ENCODE measurements at places on chromosomes 6 and 20. TPM values are rescaled to one million over a fixed set of nuclear protein-coding genes. Genes with fewer than 3 reads are reported as not detected.

GRCh38 chr6:42394881-42395620 is 56.7 kb downstream of the TRERF1 start:
- ATAC-seq, result no peak

DNA sequence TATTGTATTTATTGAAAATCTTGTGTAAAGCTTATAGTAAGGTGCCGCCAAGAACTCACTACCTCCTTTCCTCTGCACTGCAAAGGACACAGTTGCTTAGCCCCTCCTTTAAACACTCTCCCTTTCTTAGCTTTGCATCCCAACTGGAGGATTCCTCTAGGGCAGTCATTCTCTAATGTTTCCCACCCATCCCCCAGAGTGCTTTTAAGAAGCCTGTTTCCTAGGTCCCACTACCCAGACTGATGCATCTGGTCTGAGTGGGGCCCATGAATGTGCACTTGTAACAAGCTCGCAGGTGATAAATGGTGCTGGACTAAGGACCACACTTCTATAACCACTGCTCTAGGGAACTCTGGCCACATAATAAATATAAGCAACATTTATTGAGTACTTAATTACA is 55.2 kb downstream of the B4GALT5 start:
- ATAC-seq, result no peak

- no peak for ATAC-seq
Observed at GRCh38 chr6:83114164-83114563, 46.7 kb downstream of the DOP1A start.

- no peak for ATAC-seq
Observed at GRCh38 chr20:51934301-51935002, 132.1 kb upstream of the SALL4 start.

- ATAC-seq, result no peak
Observed at GRCh38 chr6:4012826-4013225, 66.1 kb downstream of the FAM217A start.

DNA sequence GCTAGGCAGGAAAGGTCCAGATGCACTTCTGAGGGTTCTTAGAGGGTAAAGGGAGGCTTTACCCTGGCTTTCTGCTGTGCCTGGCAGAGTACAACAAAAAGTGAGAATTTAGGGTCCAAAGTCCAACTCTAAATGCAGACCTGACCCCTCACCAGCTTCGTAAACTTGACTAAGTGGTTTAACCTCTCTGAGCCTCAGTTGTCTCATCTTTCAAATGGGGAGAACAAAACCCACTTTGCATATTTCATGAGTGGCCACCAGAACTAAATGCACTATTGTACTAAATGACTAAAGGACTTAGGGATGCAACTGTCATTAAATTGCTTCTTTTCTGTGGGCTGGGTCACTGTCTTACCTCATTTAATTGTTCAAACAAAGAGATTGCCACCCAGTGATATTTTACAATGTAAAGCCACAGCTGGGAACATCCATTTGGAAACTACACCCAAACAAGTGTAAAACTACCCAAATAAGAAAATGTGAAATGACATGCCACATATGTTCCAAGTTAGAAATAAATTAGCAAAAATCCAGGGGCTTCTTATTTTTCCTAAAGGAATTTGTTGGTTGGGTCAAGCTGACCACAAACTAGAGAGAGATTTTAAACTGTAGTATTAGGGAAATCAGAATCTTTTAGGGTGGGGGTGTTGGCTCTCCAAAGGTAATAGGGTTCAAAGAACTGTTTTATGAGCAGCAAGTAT is 48.3 kb upstream of the RIN2 start:
- ATAC-seq, result no peak

AVP gene
- total RNA-seq, result not detected

DNA sequence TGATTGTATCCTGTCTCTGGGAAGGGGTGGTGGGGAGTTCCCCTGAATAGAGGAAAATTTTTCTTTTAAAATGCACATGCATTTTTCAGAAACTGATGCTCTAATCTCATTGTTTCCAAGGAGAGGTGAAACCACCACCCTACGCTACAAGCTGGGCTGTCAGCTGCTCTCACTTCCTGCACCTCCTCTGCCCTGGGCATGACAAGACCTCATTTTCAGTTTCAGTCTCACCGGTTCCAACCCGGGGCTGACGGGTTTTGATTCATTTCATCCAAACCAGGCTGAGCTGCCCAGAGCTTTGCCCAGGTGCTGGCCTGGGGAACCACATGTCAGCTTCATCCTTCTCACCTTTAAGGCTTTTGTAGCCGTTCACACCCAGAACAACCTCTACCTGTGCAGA is 99.7 kb downstream of the EYA2 start:
- ATAC-seq, result peak; percentile 96

PNLDC1 gene
- 0.82 TPM for total RNA-seq

GRCh38 chr6:110990840-110991576 is 9.2 kb downstream of the RPF2 start:
- no peak for ATAC-seq

C6orf52 gene
- total RNA-seq, result not detected

DNA sequence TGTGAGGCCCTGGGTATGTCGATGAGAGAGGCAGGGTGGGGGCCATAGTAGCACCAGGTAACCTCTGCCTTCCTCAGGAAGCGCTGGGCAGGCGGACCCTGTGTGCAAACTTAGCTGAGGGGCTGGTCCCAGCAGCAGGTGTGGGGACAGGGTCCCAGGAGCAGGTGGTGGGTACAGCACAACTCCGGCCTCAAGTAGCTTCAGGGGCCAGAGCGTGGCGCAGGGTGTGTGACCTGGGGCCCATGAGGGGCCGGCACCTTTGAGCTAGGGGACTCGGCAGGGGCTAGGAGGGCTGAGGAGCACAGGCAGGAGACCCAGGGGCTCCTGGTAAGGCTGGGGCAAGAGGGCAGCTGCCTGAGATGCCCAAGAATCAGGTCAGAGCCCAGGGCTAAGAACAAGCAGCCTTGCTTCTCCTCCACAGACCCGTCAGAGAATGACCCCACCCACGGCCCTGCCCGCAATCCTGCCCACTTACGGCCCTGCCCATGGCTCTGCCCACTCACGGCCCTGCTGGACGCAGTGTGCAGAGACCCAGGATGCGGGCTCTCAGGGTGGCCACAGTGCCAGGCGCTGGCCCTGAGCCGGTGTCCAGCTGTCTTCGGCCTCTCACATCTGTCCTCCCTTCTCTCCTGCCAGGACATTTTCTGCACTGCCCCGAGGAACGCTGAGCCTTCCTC is 30.9 kb downstream of the CHRNA4 start:
- no peak for ATAC-seq

CRISP2 gene
- total RNA-seq, result not detected

STMN3 gene
- total RNA-seq, result 15.1 TPM

- ATAC-seq, result no peak
Observed at GRCh38 chr6:51992876-51993275, 94.5 kb downstream of the PKHD1 start.

FLRT3 gene
- not detected for total RNA-seq

- ATAC-seq, result no peak
Observed at GRCh38 chr6:20474874-20475542, 59.2 kb upstream of the CDKAL1 start.

DNA sequence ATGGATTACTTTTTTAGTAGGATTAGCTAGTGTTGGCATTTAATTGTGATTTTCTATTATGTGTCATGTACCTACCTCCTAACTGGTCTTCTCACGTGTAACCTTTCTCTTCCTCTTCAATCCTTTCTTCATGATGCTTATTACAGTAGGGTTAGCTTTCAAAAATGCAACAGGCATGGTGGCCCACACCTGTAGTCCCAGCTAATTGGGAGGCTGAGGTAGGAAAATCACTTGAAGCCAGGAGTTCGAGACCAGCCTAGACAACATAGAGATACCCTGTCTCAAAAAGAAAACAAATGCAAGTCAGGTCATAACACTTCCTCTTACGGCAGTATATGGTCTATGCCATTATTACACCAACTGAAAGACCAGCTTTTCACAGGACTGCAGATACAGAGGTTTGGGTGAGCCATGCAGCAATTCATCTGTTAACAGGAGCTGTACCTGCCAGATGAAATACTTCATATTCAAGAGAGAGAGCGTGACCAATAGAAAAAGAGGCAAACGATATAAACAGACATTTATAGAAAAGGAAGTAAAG is 195.0 kb downstream of the TMEM242 start:
- no peak for ATAC-seq

- no peak for ATAC-seq
Observed at GRCh38 chr6:111527367-111527766, 44.3 kb upstream of the REV3L start.

GRCh38 chr20:53748821-53749421 is 155.3 kb upstream of the ZNF217 start:
- ATAC-seq, result no peak

DNA sequence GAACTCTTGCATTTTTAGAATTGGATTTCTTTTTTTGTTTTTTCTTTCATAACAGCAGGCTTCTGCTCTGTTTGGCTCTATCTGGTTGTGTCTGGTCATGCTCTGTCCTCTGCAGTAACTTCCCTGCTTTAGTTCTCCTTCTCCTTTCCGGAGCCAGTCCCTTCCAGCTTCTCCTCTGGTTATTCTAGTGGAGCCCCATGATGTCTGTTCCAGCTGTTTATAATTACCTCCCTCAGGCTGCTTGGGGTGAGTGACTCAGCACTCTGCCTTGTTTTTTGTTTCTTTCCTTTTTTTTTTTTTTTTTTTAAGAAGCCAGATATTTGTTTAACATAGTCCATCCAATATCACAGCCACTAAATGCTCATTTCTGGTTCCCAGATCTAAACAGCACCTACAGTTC is 409.6 kb downstream of the MAFB start:
- ATAC-seq, result no peak

- peak; percentile 50 for ATAC-seq
Observed at GRCh38 chr6:30951907-30952469, 11.2 kb downstream of the MUCL3 start.

HLA-DOB gene
- 2.8 TPM for total RNA-seq

GRCh38 chr20:50574586-50574985 is 64.4 kb downstream of the PTPN1 start:
- ATAC-seq, result no peak

- ATAC-seq, result no peak
Observed at GRCh38 chr6:128314190-128314589, 206.2 kb downstream of the PTPRK start.

DPM1 gene
- 57.4 TPM for total RNA-seq

LY86 gene
- total RNA-seq, result not detected

DNA sequence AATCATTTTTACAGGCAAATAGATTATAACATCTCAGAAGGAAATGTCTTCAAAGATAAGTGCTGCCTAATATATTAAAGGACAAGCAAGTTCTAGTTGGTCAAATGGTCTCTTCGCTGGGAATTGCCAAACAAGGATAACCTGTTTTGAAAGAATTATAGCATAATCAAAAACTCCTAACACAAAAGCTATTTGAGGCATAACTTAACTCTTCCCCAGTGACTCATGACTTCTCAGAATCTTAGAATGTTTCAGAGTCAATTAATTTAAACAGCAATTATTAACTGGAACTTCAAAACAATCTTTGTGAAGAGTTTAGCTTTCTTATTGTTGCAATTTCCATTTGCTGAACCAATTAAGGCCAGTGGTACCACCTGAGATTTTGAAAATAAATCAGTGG is 126.6 kb downstream of the MTFR2 start:
- ATAC-seq, result no peak

GRCh38 chr6:14502551-14502950 is 385.0 kb downstream of the CD83 start:
- ATAC-seq, result peak; percentile 35

FOXF2 gene
- total RNA-seq, result not detected

TCF15 gene
- not detected for total RNA-seq

- ATAC-seq, result no peak
Observed at GRCh38 chr6:143243786-143244185, 183.1 kb downstream of the AIG1 start.

GRCh38 chr20:21622097-21622857 is 83.2 kb upstream of the PAX1 start:
- ATAC-seq, result no peak
